ENCODE measurements at places on chromosomes 6 and 20.

DNA sequence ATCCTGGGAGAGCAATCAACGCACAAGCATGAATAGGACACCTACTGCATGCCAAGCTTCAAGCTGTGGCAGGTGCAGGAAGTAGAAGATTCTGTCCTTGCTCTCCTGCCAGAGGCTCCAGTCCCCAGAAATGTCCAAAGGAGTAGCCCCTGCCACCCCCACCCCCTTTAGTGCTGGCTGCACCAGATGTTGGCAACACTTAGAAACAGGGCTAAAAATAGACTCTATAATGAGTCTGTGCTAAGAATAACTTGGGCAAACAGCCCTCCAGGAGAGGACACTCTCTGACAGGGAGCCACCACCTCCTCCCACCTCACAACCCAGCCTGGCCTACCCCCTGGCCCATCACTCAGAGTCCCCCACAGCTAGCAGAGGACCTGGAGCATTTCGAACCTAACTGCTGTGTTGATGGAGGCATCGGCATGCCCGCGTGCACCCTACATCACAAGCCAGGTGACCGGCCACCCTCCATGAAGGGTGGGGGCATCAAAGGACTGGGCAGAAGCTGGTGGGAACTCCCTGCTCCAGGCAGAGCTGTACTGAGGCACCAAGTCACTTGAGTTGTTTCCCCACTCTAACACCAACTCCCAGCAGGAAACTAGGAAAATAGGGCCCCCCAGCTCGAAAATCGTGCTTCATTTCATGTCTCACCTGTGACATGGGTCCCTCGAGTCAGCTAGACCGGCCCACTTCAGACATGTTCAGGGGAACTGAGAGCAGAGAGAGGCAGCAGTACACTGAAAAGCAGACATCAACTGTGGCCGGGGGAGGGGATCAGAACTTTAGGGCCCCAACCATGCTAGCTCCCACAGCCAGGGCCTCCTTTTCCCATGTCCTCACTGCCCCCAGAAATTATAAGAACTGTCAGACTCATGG, 18.7 kb downstream of the TFEB start:
- DNase-seq = no peak

DNA sequence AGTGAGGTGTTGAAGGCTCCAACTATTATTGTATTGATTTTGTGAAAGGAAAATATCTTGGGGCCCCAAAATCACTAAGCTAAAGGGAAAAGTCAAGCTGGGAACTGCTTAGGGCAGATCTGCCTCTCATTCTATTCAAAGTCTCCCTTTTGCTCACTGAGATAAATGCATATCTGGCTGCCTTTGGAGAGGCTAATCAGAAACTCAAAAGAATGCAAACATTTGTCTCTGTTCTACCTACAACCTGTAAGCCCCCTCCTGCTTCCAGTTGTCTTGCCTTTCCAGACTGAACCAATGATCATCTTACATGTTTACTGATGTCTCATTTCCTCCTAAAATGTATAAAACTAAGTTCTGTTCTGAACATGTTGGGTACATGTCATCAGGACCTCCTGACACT, 125.9 kb downstream of the HTR1B start:
- DNase-seq = no peak

- no peak for DNase-seq
These were observed 38.4 kb downstream of the HS3ST5 start for GRCh38 chr6:114304304-114304887.

DNA sequence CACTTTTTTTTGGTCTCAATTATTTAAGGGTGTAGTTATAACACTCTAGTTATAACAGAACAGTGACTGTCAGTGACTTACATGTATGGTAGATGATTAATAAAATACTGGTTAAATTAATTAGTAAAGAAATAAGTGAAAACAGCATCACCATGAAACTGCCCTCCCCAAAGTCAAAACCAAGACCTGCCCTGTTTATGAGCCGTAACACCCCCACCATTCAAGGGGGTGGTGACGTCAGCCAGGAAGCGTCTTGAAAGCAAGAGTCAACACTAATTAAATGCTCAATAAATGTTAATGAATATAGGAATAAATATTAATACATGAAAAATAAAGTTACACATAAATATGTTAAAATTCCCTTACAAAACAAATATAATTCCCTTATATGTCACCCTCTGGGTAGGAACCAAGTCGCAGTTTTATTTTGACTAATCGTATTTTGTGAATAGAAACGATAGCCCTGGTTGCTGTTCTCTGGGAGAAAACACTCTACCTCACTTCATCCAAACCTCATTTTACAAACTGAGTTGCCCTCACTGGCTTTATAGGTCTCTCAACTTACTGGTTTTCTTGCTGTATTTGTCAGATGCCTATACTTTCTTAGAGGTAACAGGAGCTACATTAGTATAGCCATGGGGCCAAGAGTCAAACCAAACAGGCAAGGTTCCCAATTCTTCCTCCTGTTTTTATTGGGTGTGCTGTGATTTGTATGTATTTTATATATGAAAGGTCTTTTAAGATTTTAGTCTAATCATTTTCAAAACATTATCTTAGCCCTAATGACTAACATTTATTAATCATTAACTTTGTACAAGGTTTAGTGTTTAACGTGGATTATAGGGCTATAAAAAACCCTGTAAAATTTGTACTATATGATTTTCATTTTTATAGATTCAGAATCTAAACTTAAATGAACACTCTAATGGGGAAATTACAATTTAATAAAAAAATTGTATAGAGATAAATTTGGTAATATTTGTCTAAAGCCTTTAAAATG, 227.9 kb upstream of the IRAK1BP1 start:
- no peak for DNase-seq

GRCh38 chr6:79137671-79138070, 59.6 kb upstream of the PHIP start:
- no peak for DNase-seq

All from activated naive CD8-positive, alpha-beta T cell treated with anti-CD3 and anti-CD28 coated beads, Interleukin-2, amount 50 U/mL, for 24 hours (primary cell).